ENCODE measurements at places on chromosomes 16 and 17.

- no peak for DNase-seq
Measured at GRCh38 chr16:87074641-87075318, 242.4 kb downstream of the C16orf95 start.

- no peak for DNase-seq
Measured at GRCh38 chr17:31369266-31369665, 22.2 kb upstream of the RAB11FIP4 start.

GRCh38 chr16:80174416-80174815 lies 366.4 kb upstream of the DYNLRB2 start:
- DNase-seq: no peak

DNA sequence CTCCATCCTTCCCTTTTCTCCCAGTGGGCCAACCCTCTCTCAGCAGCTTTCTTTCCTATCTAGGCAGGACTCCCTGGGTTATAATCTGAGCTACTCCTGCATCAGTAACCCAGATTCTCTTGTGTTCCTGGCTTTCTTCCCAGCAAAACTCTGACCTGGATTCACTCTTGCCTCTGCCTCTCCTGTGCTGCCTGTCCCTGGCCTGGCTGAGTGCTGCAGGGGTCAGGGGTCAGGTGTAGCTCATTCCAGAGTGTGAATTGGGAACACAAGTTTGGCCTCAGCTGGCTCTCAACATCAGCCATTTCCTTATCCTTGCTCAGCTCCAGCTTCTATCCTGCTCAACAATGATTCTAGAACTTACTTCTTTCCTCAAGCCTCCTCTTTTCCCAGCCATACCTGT lies 2.5 kb upstream of the ST6GALNAC2 start:
- DNase-seq: no peak

DNA sequence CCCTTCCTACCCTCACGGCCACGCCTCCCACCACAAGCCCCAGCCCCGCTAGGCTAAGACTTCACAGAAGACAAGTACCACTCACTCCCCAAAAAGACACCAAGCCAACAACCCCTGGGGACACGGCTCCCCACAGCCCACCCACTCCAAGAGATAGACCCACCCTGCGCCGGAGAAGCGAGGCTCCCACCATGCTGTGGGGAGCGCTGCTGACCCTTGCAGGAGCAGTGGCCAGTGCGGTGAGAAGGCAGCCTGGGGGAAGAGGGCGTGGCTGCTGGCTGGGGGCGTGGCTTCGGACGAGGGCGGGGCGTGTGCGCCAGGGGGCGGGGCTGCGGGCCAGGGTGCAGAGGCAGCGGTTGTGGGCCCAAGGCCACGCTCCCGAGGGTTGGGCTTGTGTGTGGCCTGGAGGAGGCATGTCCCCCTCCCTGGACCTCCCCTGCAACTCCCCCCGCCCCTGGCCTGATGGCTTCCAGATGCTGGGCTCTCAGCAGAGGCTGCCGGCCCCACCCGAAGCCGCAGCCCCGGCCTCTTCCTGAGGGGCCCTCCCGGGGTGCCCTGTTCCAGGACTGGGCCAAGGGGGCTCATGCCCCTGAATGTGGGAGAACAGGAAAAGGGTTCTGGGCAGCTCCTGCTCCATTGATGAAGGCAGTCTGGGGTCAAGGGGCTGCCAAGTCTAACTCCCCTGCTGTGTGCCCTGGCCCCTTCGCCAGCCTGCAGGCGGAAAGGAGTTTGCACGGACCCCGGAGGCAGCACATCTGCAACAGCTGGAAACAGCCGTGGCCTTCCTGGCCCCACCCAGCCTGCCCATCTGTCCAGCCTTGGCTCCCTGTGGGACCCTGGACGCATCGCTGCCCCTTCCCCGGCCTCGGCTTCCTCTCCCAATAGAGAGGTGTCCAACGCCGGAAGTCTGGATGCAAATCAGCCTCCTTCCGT lies 9.1 kb downstream of the TFAP4 start:
- DNase-seq: no peak

DNA sequence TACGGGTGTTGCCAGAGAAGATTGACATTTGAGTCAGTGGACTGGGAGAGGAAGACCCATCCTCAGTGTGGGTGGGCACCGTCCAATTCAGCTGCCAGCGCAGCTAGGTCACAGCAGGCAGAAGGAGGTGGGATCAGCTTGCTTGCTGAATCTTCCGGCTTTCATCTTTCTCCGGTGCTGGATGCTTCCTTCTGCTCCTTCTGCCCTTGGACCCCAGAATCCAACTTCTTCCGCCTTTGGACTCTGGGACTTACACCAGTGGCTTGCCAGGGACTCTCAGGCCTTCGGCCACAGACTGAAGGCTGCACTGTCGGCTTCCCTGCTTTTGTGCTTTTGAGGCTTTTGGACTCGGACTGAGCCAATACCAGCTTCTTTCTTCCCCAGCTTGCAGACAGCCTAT lies 46.1 kb upstream of the RPL38 start:
- DNase-seq: no peak

DNA sequence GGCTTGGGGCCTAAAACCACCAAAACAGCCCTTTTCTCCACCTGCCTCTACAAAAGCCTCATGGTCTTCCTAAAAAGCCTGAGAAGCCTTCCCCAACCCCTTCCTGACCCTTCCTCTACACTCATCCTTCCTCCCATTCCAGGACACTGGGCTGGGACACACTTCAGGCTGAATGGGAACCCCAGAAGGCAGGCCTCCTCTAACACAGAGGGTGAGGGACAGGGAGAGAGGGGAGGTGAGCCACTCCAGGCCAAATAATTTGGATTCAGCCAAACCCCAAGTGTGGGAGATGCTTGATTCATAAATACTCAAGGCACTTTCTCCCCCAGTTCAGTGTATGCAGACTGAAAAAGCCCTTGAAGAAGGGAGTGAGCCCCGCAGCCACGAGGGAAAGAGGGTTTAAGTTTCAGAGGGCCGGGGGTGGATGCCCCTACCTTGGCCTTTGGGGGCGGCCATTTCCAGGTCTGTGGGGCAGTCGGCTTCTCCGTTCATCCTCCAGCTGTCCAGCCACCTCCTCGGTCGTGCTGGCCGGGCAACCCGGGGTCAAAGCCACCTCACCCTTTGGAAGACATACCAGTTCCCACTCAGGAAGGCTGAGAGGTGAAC lies 1.6 kb downstream of the UBTF start:
- no peak for DNase-seq

DNA sequence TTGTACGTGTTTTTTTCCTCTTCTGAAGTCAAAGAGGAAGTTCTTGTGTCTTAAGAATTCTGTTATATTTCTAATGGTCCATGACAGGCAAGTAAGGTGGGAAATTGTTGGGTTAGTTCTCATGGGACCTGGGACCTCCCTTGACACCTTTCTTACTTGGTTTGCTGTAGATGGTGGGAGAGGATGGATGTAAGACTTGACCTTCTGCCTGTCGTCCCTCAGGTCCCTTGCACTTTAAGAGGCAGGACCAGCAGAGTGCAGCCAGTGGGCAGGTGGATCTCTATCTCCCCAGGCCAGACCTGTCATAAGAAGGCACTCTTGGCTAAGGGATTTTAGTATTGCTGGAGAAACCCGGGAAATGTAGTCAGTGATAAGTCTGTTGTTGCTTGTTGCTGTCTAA lies 12.1 kb downstream of the HAPSTR1 start:
- DNase-seq: no peak

GRCh38 chr16:89722392-89723278 lies 1.3 kb downstream of the ZNF276 start:
- no peak for DNase-seq

- DNase-seq: no peak
Measured at GRCh38 chr16:90009172-90009899, 9.9 kb downstream of the DBNDD1 start.

GRCh38 chr17:78315355-78316114 lies 44.3 kb downstream of the SOCS3 start:
- no peak for DNase-seq

- DNase-seq: no peak
Measured at GRCh38 chr16:56265746-56266145, 74.5 kb downstream of the GNAO1 start.

DNA sequence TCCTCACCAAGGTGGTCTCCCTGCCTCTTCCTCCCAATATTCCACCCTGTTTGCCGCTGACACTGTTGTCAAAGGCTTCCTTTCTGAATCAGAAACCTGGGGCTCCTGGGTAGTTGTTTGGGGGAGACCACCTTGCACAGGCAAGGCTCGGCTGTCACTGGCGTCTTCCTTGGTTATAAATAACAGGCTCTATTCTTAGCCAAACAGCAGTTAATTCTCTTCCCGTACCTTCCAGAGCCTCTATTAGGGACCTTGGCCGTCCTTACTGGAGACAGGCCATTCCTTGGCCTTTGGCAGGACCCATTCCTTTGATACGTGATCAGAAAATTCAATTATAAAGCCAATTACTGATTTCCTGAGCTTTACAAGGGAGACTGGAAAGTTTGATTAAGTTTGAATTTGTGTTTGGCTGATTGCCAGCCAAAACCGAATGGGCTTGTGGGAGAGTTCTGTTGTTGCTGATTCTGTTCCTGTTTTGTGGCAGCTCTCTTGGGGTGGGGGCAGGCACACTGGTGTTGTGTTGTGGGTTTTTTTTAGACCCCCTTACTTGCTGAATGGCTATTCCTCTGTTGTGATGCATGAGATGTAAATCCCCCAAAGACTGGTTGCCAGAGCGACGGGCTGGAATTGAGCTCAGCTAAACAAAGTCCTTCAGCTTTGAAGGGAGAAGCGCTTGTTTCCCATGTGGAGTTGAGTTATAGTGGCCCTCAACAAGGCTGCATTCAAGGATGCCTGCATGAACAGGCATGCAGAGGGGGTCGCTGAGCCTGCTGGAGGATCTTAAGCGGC lies 104.6 kb downstream of the GNAO1 start:
- no peak for DNase-seq

DNA sequence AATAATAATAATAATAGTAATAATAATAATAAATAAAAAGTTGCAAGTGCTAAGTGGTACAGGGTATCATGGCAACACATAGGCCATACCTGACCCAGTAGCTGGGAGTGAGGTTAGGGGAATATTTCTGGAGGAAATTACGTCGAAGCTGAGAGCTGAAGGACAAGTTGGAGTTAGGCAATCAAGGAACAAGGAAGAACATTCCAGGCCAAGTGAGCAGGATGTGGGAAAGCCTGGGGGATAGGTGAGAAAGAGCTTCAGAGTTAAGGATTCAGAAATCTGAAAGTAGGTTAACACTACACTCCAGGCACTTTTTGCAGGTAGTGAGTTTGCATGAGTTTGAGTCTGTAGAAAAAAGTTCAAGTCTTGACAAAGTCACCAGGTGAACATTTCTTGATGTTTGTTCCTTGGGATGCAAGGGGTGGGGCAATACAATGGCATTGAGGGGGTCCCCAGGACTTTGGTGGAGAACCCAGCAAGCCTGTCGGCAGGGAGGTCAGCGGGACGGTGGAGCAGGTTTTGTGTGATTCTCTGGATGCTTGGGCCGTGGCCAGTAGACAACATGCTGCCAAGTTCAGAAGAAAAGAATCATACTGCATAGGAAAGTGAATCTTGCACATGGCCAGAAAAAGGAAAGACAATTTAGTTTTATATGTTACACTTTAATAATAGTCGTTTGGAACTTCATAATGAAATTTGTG lies 27.7 kb upstream of the MPHOSPH6 start:
- DNase-seq: no peak

DNA sequence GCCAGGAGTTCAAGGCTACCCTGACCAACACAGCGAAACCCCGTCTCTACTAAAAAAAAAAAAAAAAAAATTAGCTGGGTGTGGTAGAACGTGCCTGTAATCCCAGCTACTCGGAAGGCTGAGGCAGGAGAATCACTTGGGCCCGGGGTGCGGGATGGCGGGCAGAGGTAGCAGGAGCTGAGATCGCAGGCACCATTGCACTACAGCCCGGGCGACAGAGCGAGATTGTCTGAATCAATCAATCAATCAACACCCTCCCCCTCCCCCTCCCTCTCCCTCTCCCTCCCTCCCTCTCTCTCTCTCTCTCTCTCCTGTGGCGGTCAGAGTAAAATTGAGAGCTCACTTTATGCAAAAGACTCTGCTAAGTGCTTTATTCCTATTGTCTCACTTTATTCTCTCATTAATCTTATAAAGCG lies 1.2 kb downstream of the HSDL1 start:
- DNase-seq: no peak

GRCh38 chr16:2516391-2517240 lies 2.9 kb downstream of the ATP6V0C start:
- DNase-seq: no peak

DNA sequence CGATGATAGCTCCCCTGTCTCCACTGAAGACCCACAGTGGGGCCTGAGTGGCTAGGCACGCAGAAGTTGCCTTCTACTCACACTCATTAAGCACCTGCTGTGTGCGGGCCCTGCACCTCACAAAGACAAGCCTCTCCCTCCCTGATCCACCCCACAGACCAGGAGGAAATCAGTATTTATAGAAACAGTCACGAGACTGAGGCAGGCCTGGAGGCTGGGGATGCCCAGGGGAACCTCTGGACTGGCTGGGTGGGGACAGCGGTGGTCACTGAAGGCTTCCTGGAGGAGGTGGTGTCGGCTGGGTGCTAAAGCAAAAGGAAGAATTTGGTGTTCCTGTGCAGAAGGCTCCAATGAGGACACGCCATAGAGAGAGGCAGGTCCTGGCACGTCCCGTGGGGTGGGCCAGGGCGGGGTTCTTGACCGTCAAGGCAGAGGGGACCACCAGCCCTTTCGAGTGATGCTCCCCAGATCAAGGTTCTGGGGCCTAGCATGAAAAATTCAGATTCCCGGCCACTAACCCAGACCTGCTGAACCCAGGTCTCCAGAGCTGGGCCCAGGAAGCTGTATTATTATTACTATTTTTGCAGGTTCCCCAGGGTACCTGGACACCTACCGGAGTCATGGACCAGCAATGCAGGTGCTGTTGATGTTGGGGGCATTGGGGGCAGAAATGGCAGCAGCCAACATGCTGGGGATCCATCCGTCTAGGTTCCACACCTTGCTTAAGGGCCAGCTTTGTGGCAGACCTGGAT lies 23.0 kb downstream of the PPL start:
- DNase-seq: no peak

DNA sequence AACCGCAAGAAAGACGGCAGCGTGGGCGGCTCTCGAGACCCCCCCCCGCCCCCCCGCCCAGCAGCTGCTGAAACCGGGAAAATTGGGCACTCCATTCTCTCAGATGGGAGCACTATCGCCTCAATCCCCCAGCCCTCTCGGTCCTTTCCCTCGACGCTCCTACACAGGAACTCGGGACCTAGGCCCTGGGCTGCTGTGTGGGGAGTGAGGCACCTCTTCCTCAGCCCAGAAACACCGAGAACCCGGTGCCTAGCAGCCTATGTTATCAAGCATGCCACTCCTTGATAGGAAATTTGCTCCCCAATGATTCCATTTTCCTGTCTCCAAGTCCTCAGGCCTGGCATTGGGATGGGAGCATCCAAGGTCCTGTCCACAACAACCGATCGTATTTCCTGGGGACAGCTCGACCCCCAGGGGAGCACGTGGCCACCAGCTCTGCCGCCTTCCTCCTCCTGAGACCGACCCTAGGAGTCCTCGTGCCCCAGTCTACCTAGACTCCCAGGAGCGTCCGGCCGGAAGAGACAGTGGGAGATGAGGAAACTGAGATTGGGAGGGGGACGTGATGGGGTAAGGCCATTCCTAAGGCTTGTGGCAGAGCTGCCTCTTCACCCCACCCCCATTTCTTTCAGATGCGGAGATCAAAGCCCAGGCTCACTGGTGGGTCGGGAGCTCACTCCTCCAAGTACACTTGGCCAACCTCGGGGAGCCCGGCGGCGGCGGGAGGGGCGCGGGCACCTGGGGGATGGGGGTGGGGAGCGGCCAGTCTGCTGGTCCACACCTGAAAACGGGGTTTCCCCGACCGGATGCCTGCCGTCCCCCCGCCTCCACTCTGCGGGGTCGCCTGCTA lies 17.5 kb upstream of the CBX8 start:
- no peak for DNase-seq

GRCh38 chr17:6449307-6449706 lies 5.1 kb downstream of the PIMREG start:
- DNase-seq: no peak

Data from NCI-H1417 treated with DMSO at 0.1 percent for 48 hours (cell line).